Hematopoietic multipotent progenitor cell (in vitro differentiated cells): ENCODE measurements at places on chromosomes 16 and 17. TPM values are rescaled to one million over a fixed set of nuclear protein-coding genes. Genes with fewer than 3 reads are reported as not detected.

Gene PRR15L
- total RNA-seq = not detected

Gene CDH13
- under 0.01 TPM for total RNA-seq

Gene USH1G
- under 0.01 TPM for total RNA-seq

Gene TBC1D3C
- total RNA-seq = 0.81 TPM

Gene BCL6B
- 17.8 TPM for total RNA-seq

Gene PRRT2
- 0.27 TPM for total RNA-seq

Gene SLC5A2
- total RNA-seq = 0.81 TPM

Gene ITGA2B
- total RNA-seq = 80.8 TPM

Gene FBXO39
- total RNA-seq = 0.81 TPM
